ENCODE measurements at places on chromosomes 12 and 14. TPM values are rescaled to one million over a fixed set of nuclear protein-coding genes. Genes with fewer than 3 reads are reported as not detected.

Gene TRPV4
- total RNA-seq, result 0.75 TPM

Gene OTOGL
- 0.14 TPM for total RNA-seq

Gene NAA30
- total RNA-seq, result 21.4 TPM

GRCh38 chr14:51095854-51096823 is 1.2 kb upstream of the TRIM9 start:
- peak; percentile 54 for DNase-seq

DNA sequence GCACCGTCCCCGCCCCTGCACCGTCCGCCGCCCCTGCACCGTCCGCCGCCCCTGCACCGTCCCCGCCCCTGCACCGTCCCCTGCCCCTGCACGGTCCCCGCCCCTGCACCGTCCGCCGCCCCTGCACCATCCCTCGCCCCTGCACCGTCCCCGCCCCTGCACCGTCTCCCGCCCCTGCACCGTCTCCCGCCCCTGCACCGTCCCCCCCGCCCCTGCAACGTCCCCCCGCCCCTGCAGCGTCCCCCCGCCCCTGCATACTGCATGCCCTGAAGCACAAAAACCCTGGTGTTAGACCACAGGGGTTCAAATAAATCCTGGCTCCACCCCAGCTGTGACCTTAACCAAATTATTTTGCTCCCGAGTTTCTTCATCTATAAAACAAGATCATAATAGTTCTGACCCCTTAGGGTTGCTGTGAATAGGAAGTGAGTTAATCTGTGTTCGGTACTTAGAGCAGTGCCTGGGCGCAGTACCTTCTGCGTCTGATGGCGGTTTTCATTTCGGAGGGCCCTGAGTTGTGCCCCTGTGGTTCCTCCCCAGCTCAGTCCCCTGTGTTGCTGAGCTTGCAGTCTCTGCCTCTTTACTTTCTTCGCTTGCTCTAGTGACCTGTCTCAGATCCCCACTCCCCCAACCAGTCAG is 38.1 kb downstream of the ESRRB start:
- DNase-seq, result no peak

Data from kidney epithelial cell (primary cell).